ENCODE measurements at places on chromosomes 3 and 15.

DNA sequence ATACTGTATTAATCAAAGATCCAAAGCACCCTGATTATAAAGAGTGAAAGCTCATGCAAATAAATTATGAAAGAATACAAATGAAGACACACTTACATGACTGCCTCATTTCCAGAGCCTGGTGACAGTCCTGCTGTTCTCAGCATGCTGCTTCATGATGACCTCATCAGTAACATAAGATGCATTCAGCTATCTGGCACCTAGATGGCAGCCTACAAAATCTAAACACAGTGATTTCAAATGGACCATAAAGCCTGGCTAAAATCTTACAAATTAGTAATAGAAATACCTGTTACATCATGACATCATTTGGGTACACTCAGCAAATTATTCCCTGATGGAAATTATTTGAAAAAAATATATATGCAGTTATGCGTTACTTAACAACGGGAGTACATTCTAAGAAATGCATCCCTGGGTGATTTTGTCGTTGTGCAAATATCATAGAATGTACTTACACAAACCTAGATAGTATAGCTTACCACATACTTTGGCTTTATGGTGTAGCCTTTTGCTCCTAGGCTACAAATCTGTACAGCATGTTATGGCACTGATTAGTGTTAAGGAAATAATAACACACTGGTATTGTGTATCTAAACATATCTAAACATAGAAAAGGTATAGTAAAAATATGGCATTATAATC is 207.2 kb downstream of the EPHA3 start:
- H3K27ac ChIP-seq, result no peak overlapping the region
- H3K4me1 ChIP-seq, result no peaks in the 10 kb centered on the region
- no peak for DNase-seq
- no peak overlapping the region for H3K4me3 ChIP-seq
- H3K27me3 ChIP-seq, result no peaks in the 10 kb centered on the region

GRCh38 chr15:68518785-68519430 is 59.9 kb upstream of the CORO2B start:
- no peak overlapping the region for H3K4me3 ChIP-seq
- H3K27ac ChIP-seq, result no peak overlapping the region
- H3K27me3 ChIP-seq, result no peaks in the 10 kb centered on the region
- peaks cover 9% of the 10 kb centered on the region for H3K4me1 ChIP-seq
- no peaks in the 10 kb centered on the region for H3K36me3 ChIP-seq

GRCh38 chr3:40845447-40845846 is 320.7 kb downstream of the ZNF621 start:
- no peaks in the 10 kb centered on the region for H3K36me3 ChIP-seq
- H3K27me3 ChIP-seq, result no peaks in the 10 kb centered on the region
- no peak for DNase-seq
- no peaks in the 10 kb centered on the region for H3K4me1 ChIP-seq

GRCh38 chr3:39187372-39188155 is 4.8 kb downstream of the XIRP1 start:
- no peak for DNase-seq
- no peak overlapping the region for H3K27ac ChIP-seq
- no peaks in the 10 kb centered on the region for H3K36me3 ChIP-seq
- peaks cover under 1% of the 10 kb centered on the region for H3K4me1 ChIP-seq

DNA sequence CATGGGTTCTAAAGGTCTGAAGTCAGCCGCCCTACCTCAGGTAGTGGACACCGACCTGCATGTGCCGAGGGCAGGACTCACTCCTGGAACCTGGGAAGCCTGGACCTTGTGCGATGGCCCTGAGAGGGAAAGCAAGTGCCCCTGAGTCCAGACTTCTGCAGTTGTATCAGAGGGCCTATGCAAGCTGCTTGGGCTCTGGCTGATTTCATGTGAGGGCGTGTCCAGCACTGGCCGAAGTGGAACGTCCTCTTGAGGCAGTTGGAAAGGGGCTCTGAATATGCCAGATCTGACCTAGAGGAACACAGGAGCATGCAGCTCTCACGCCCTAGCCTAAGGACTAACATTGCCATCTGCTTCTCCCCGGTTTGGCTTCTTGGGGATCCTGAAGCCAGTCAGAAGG is 2.5 kb upstream of the CAMP start:
- DNase-seq, result no peak
- H3K27me3 ChIP-seq, result no peaks in the 10 kb centered on the region
- no peaks in the 10 kb centered on the region for H3K36me3 ChIP-seq
- H3K4me3 ChIP-seq, result no peak overlapping the region
- peaks cover 21% of the 10 kb centered on the region for H3K4me1 ChIP-seq

DNA sequence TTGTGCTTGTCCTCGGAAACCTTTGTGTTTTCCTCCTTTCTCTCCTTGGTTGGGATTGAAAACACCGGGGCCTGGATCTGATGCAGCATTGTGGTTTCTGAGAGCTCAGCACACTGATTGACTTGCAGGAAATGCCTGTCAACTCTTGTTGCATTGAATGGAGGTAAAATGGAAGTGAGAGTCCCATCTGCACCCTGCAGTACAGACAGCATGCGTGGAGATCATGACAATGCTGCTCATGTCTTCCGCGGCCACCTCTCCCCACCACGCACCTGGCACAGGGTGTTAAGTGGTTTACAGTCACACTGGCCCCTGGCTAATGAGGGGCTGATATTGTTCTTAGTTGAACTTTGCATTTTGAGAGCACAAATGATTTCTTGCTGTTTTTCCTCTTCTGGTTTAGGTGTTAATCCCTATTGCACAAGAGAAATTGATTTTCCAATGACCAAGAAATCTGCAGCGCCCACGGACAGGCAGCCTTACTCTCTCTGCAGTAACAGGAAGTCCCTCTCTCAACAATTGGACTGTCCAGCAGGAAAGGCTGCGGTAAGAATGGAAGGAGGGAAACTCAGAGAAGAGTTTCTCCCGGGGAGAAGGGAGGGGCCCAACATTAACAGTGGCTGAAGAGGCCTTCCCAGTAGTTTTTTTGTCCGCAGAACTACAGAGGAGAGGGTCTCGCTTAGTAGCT is 58.5 kb downstream of the STARD5 start:
- no peak for DNase-seq
- no peak overlapping the region for H3K4me3 ChIP-seq
- H3K36me3 ChIP-seq, result peaks cover 15% of the 10 kb centered on the region
- peaks cover 15% of the 10 kb centered on the region for H3K4me1 ChIP-seq
- no peaks in the 10 kb centered on the region for H3K27me3 ChIP-seq

DNA sequence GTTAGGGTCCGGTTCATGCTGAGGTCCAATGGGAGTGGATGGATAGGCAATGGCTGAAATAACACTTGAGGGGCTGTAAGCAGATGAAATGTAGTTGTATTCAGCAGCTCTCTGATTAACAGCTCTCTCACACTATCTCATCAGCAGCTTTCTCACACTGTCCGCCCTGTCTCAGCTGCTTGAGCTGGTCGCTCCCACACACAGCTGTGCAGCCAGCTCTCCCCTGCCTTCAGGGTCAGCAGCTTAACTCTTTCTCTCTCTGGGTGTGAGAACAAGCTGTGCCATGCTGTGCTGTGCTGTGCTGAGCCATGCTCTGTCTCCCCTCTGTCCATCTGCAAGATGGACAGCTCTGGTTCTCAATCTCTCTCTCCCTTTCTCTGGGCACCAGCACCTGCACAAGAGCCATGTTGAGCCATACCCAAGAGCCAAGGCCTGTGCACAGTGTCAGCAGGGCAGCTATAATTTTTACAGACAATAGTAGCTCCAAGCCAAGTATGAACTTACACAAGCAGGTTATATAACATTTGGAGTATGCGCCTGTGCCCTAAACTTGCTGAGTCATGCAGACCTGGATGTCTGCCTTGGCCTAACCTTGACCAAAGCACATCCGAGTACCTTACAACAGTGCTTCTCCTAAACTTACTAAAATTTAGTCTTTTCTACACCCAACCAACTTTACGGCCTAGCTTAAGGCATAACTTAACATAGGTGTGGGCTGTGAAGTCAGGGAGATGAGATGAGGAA is 291.3 kb upstream of the TRIM42 start:
- H3K27me3 ChIP-seq, result no peaks in the 10 kb centered on the region
- no peaks in the 10 kb centered on the region for H3K4me1 ChIP-seq
- DNase-seq, result no peak
- H3K27ac ChIP-seq, result peak overlapping the region; percentile 13
- no peak overlapping the region for H3K4me3 ChIP-seq

GRCh38 chr3:156448300-156448699 is 106.6 kb downstream of the SSR3 start:
- H3K4me3 ChIP-seq, result no peak overlapping the region
- H3K27ac ChIP-seq, result no peak overlapping the region
- no peaks in the 10 kb centered on the region for H3K27me3 ChIP-seq
- H3K36me3 ChIP-seq, result no peaks in the 10 kb centered on the region

Data from upper lobe of right lung (tissue), 1 donor.